ENCODE measurements at places on chromosomes 6 and 20.

DNA sequence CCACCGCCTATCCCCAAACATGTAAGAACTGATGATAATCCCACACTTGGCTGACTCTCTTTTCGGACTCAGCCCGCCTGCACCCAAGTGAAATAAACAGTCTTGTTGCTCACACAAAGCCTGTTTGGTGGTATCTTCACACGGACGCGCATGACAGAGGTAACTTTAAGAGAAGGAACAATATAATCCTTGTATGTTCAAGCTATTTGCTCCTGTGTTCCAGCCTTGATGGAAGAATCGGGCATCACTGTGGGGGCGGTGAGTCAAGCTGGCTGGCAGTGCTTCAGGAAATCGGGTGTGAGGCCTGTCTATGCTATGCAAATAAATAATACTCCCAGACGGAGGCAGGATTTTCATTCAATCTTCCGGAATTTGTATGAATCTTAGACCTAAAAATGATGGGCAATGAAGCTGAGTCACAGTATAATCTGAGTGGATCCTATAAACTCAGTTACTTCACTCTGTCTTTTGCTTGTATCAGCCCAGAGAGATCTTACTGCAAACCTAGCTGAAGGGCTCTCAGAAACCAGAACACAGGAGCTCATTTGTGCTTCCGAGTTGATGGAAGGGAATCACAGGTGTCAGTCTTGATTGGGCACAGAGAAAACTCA is 45.2 kb upstream of the NT5E start:
- DNase-seq = no peak

DNA sequence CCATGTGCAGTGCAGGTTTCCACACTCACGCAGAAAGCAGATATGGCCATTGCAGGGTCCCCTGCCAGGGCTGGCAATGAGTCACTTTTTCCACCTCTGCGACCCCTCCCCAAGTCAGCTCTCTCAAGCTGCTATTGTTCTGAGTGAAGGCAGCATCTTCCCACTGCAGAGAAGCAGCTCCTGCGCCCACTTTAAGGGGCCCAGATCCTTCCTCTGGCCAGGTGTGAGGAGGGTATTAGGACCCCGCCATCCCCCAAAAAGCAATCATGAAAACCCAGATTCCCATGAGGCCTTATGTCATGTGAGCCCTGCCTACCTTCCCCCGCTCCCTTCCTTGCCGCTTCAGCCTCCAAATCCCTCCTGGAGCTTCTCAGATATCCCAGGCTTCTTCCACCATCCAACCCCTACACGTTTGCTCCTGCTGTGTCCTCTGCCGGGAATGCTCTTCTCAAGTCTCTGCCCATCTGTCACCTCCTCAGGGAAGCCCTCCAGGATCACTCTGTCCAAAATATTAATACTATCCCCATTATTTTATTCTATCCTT is 220.3 kb downstream of the NFATC2 start:
- no peak for DNase-seq

DNA sequence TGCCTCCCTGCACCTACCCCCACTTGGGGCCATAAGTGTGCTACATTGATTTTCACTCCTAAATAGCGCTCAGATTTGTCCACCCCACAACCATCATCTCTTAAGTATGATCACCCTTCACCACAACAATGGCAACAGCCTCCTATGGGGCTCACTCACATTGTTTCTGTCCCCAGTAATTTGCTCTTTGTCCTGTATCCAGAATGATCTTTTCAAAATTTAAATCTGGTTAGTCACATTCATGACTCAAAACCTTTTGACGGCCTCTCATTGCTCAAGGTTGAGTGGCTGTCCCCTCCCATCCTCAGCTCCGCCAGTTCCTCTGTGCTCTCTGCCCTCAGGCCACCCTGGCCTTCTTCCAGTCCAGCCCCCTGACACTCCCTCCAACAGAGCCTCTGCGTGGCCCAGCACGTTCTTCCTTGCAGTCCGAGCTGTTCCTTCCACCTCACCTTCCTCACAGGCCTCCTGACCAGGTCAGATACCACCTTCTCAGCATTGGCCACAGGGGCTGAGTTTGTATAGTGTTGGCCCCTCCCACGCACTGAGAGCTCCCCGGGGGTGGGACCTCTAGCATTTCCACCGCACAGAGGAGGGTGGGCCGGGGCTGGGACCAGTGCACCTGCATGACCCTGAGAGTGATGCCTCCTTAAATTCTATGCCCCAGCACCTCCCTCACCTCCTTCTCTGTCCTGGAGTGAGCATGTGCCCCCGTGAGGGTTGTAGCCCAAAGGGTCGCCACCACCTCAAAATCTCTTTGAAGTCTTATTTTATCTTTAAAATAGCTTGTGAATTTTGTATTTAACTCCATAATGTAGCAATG is 2.4 kb upstream of the PPP1R3G start:
- no peak for DNase-seq

DNA sequence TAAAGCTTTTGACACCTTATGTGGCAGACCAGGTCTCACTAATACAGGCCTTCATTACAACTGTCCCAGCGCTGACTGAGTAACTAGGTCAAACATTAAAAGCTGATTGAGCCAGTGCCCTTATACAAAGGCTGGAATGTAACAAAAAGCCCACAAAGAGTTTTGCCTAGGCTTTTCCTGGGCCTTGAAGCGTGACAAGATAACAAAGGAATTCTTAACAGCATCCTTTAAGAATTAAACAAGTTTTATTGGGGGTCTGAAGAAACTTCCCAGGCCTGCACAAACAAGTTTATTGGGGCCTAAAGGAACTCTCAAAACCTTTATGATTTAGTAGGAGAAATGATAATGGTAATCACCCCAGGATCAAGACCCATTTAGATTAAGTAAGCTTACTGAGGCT is 267.6 kb upstream of the FAM83B start:
- no peak for DNase-seq

All from HEK293T (cell line).